Fibroblast of skin of scalp (primary cell): ENCODE measurements at places on chromosomes 3 and 15.

DNA sequence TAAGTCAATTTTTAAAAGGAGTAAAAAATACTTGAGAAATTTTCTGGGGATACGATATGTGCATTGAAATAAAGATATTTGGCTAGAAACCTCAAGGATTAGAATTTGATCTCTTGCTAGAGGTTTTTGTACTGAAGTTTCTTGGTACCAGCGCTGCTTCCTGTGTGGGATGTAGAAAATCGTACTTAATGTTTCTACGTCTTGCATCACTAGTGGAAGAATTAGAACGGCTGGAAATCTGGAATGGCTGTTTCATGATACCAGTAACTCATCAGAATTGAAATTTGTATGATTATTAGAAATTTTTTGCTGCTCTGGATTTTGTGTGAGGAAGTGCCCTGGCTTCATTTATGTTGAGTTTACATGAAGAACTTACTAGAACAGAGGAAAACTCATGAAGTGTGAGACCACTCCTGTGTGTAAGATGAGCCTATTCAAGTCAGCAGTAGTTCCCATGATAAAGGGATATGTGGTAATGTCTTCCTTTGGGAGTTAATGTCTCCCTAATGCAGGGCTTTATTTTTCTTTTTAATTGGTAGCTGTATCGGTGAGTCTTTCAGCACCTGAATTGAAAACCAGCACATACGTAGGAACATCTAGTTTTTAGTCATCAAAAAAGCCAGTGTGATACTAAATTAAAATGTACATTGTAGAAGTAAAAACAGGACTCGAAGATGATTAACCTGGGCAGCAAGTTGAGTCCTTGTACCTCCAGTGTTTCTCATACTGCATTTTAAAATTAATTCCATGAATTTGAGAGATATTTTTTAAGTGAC, 3.2 kb downstream of the KBTBD8 start:
- DNase-seq: no peak

- no peak for DNase-seq
Observed at GRCh38 chr3:79184251-79184650, 583.5 kb downstream of the ROBO1 start.

- DNase-seq: no peak
Observed at GRCh38 chr15:74231475-74231874, 4.7 kb upstream of the CCDC33 start.

DNA sequence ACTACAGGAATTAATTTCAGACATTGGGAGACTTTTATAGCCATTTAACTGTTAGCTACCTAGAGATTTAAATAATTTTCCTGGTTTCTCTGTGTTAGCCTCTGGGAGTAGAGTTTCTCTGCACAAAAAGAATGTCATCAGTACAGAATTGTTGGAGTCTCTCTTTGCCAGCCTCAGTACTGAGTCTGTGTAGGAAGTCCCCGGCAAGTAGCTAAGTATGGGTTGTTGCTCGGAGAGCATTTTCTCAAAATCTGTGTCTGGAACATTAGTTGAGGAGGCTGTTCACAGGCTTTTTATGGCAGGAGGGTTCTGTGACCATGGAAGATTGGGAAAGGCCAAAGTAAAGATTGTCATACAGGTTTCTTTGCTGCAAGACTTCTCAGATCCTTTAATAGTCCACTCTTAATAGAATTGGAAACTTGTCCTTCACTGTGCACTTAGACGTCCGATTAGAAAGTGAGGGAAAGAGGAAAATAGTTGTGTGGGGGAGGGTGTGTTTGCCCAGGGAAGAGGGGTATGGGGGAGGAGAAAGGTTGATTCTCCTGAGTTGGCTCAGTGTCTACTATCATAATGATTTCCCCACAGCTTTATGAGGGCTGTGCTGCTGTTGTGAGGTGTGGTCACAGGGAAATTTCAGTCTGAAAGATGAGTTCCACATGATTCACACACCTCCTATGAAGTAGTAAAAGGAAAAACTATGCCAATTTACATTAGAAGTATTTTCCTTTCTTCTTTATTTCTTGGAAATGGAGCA, 207.1 kb downstream of the PTPRG start:
- peak; percentile 14 for DNase-seq

- DNase-seq: peak; percentile 47
Observed at GRCh38 chr15:77530576-77530975, 102.1 kb downstream of the LINGO1 start.

DNA sequence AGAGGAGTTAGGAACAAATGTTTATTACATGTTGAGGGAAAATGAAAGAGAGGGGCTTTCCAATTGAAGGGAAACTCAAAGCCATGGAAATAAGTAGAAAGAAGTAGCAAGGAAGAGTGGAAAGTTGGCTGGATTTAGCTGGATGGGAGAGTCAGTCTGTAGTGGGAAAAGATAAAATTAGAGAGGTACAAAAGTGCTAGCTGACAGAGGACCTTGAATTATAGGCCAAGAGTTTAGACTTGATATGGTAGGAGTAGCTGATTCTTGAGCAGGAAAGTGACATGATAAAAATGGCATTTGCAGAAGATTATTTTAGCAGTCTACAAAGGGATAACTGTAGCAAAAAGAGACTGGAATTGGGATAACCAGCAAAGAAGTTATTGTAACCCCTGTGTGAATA, 425.8 kb downstream of the ROBO1 start:
- DNase-seq: no peak

DNA sequence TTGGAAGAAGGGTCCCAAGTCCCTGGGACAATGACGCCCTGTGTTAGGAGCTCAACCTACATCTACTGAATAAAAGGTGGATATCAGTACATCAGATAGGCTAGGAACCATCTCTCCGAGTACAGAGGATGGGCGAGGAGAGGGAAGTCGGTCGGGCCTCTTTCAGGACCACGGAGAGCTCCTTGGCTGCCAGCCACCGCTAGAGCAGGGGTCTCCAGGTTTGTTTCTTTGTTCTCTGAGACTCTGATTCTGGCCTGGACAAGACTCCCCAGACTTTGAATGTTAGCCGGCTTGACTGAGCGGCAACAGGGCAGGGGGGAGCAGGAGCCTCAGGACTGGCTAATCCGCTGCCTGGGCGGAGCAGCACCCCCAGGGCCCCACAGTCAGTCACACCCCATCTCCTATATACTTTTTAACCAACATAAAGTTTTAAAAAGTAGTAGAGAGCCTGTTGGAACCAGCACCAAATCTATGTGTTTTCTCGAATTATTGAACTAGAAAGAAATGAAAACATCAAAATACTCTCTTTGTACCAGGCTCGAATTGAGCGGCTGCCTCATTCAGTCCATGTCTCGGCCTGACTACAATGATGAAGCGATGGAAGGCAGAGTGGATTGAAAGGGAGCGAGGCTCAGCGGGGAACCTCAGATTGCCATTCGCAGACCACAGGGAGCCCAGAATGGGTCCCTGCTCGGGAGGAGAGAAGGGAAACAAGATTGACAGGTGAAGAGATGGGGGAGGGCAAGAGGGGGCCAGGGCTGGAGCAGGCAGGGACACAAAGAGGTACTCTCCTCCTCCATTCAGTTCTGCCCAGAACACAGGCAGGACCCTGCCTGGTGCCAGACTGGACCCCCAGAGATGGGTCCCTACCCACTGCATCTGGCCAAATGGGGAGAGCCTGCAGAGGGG, 131.6 kb downstream of the TPRA1 start:
- peak; percentile 12 for DNase-seq

GRCh38 chr3:197031315-197032285, 2.0 kb upstream of the MELTF start:
- DNase-seq: peak; percentile 93

GRCh38 chr15:63301088-63301487, 23.7 kb downstream of the APH1B start:
- DNase-seq: no peak

- DNase-seq: no peak
Observed at GRCh38 chr3:175749981-175750380, 890.8 kb downstream of the NAALADL2 start.

- no peak for DNase-seq
Observed at GRCh38 chr3:146241523-146242240, 9.2 kb downstream of the PLSCR4 start.

GRCh38 chr3:57855943-57856342, 99.8 kb downstream of the SLMAP start:
- DNase-seq: no peak

GRCh38 chr3:75938921-75939320, 153.6 kb upstream of the ZNF717 start:
- no peak for DNase-seq

DNA sequence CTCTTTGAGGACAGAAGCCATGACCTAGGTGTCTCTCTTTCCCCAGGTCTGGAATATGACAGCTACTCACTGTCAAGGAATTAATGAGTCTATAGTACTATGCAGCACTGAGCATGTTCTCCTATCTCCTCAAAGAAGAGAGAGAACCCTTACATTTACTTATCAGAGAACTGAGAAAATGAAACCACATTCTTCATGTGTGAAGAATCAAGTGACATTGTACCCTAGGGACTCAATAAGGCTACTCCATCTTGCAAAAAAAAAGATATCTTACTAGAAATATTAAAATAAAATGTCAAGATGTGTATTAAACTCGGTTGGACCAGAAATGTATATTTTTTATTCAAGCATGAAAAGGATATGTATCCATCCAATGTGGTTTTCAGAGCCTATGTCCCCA, 133.2 kb upstream of the COL8A1 start:
- DNase-seq: peak; percentile 56

GRCh38 chr3:185477316-185477715, 21.5 kb downstream of the TMEM41A start:
- DNase-seq: no peak

- no peak for DNase-seq
Observed at GRCh38 chr3:191282251-191283185, 46.7 kb upstream of the CCDC50 start.

DNA sequence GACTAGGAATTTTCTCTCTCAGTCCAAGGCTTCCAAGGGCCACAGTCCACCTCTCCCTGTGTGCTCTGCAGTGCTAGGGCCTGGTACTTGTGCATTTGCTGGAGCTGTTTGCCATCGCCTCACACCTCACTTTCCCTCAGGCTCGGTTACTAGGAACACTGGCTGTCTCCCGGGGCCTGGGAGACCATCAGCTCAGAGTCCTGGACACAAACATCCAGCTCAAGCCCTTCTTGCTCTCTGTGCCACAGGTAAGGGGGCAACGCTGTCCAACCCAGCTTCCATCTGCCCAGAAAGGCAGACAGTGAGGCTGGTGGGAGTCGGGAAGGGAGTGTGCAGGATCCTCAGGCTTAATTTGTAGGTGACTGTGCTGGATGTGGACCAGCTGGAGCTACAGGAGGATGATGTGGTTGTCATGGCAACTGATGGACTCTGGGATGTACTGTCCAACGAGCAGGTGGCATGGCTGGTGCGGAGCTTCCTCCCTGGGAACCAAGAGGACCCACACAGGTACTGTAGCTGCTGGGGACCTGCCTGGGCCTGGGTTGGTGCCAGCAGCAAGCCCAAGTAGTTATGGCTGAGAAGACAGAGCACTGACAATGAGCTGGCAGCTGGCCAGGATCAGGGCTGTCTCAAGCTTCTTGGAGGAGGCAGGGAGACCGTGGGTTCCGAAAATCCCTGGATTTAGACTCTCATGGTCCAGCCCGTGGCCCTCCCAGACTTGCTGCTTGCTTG, 3.4 kb downstream of the PPM1M start:
- DNase-seq: no peak

GRCh38 chr15:61697796-61698195, 362.5 kb downstream of the VPS13C start:
- no peak for DNase-seq

DNA sequence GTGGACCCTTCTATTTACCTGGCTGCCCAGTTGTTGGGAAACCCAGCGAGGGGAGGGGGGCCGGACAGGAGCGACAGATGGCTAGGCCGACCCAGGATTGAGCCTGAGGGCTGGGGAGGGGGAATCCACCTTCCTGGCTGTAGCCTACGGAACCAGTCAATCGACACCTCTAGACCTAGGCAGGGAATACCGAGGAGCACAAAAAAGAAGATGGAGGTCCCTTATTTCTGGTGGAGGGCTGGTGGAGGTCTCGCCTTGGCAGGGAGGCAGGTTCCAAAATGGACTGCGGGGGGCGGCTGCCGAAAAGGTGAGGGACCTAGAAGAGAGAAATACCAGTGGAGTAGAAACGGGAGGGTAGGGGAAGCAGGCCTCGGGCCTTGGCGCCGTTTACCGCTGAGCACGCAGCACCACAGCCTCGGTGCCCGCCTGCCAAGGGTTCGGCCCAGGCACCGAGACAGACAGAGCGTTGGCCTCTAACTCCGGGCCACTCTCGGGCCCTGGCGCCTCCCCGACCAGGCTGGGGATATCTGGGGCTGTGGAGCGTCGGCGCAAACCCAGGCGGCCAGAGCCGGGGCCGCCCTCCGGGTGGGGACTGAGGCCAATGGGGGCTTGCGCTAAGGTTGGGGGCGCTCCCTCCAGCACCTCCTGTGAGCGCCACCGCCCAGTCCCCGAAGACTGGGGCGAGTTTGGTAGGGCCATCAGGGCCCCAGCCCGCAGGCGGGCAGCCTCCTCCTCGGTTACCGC, 1.6 kb downstream of the ANKRD63 start:
- DNase-seq: no peak

GRCh38 chr3:11146773-11147660, 7.3 kb upstream of the HRH1 start:
- no peak for DNase-seq

DNA sequence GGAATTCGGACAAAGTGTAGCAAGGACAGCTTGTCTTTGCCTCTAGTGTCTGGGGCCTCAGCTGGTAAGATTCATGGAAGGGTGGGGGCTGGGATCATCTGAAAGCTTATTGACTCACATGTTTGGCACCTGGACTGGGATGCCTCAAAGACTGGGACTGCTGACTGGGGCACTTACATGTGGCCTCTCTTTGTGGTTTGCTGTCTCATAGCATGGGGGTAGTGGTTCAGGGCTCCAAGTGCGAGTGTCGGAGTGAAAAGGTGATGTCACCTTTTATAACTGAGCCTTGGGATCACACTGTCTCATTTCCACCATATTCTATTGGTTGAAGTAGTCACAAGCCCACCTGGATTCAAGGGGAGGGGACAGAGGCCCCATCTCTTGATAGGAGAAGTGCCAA, 6.8 kb downstream of the MFSD1 start:
- DNase-seq: peak; percentile 51

- DNase-seq: peak; percentile 17
Observed at GRCh38 chr3:149454746-149455145, 19.8 kb upstream of the TM4SF4 start.

- no peak for DNase-seq
Observed at GRCh38 chr3:47414666-47415587, 34.1 kb downstream of the PTPN23 start.

DNA sequence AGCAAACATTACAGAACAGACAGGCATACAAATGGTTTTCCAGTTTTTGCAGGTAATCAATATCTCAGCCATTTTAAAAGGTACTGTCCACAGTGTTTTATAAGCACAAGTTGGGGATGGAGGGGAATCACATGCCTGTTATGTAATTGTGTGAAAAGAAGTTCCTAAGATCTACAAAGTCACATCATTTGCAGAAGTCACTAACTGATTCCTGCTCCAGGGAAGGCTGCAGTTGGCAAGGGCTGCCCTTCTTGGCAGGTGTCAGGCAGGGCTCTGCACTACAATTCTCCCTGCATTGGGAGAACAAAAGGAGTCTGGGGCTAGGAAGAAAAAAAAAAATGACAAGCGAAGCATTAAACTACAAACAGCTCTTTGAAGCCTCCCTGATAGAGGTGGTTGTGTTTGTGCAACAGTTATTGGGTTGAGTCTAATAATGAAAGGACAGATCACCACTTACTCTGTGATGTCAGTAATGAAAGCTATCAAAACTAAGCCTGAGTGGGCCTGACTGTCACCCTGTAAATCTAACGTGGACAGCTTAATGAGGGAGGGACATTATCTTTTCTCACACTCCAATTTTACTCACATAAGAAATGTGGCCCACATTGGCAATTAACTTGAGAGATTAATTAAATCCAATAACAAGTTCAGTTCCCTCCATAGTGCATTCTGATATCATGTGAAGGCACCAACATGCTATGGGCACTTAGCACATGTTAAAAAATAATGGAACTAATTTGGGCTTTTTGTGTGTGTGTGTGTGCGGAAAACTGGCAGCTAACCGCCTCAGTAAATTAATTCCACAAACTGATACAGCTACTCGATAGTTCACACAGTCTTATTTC, 242.9 kb downstream of the FHIT start:
- DNase-seq: no peak
